NCI-H460 (cell line): ENCODE measurements at places on chromosomes 7 and 10.

DNA sequence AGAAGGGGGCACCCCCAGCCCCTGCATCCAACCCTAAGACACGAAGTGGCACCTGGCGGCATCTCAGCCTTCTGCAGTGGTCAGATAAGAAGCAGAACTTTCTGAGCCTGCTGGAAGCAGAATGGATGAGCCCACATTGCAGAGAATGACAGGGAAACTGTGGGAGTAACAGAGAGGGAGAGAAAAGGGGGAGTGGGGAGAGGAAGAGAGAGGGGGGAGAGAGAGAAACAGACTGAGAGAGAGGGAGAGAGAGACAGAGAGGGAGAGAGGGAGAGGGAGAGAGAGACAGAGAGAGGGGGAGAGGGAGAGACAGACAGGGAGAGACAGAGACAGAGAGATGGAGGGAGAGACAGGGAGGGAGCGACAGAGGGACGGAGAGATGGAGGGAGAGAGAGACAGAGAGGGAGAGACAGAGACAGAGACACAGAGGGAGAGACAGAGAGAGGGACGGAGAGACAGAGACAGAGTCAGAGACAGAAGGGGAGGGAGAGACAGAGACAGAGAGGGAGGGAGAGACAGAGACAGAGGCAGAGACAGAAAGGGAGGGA lies 35.9 kb downstream of the MICALL2 start:
- no peak for DNase-seq

DNA sequence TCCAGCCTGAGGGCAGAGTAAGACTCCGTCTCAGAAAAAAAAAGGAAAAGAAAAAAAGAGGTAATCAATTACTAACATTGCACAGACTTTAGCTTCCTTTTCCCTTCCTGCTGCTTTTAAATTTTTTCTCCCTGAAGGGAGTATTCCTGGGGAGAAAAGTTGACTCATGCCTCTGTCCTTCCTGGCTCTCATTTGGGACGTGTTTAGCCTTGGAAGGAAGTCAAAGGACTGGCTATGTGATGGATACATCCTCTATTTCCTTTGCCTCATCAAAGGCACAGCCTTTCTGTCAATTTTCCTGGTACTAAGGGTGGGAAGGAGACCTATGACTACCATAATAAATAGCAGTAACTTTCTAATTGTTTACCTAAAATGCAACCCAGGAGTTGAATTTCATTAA lies 77.6 kb downstream of the ITGA8 start:
- no peak for DNase-seq

DNA sequence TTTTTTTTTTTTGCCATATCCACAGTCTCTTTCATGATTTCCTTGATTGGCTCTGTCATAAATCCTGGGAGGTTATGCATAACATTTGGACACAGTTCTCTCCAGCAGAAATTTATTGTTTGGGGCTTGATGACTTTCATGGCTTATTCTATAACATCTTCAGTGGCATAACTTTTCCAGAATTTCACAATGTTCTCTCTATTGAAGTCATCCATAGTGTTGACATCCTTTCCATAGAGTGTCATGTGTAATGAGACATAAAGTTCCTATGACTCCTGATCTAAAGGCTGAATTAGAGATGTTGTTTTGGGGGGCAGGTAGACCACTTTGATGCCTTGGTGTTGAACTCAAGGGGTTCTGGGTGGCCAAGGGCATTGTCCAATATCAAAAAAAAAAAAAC lies 36.7 kb upstream of the STK17A start:
- DNase-seq: no peak

- DNase-seq: no peak
Observed at GRCh38 chr10:51230887-51231585, 156.7 kb downstream of the PRKG1 start.

DNA sequence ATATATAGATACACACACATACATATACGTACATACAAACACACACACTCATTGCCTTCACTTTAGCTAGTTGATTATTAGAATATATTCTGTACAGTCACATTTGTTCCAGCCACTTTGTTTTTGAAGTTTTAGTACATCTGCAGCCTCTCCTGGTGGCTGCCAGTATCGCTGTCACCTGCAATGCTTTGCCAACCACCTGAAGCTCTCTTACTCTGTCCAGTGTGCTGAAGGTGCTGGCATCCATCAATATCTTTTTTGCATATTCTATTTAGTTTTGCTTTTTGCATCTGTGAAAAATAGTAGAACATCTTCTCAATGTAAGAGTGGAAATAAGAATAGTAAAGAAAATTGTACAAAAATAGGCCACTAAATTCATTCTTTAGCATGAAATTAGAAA lies 388.6 kb downstream of the EXOC4 start:
- DNase-seq: no peak

GRCh38 chr7:140003913-140004382 lies 58.8 kb downstream of the PARP12 start:
- peak; percentile 66 for DNase-seq

- DNase-seq: no peak
Observed at GRCh38 chr10:133079836-133080682, 7.7 kb upstream of the ADGRA1 start.

GRCh38 chr10:126153711-126154628 lies 234.3 kb downstream of the ADAM12 start:
- DNase-seq: no peak

GRCh38 chr10:2445370-2445769 lies 622.0 kb upstream of the PFKP start:
- DNase-seq: no peak

DNA sequence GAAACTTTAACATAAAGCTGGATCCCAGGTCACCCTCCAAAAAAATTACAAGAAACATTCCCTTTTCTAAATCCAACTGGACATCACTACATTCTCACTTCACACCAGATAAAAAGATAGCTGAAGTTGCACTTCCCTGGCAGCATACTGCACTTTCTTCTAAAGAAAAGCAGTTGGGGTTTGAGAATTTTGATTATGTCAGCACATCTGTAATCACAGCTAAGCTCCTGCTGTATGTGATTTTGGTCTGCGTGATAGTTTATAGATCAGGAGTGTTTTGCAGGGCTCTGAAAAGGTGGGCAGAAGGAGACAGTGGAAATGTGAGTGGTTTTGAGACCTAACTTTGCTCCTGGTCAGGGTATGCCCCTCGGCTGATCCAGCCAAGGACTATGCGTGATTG lies 199.1 kb upstream of the AKR1E2 start:
- DNase-seq: no peak

GRCh38 chr7:129494041-129494440 lies 8.3 kb upstream of the SMKR1 start:
- no peak for DNase-seq

GRCh38 chr7:98907570-98907969 lies 29.2 kb downstream of the TRRAP start:
- DNase-seq: no peak

GRCh38 chr10:62307635-62308034 lies 39.0 kb upstream of the RTKN2 start:
- DNase-seq: no peak

GRCh38 chr10:117212176-117212575 lies 14.9 kb downstream of the KCNK18 start:
- no peak for DNase-seq

GRCh38 chr7:12963435-12963834 lies 276.0 kb downstream of the ARL4A start:
- no peak for DNase-seq

DNA sequence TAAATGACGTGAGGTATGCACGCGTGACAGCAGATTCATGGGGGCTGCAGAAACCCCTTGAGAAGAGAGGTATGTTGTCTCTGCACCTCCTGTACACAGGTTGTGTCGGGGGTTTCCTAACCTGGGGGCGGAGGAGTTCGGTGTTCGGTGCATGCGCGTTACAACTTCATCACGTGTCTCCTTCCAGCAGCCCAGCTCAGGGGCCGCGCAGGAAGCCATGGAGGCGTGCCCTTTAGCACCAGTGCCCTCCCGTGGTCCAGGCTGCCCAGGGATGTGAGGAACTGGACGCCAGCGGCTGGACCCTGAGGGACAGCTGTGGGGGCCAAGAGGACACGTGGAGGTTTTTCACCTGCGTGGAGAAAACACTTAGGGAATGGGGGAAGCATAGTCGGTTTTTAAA lies 186.4 kb downstream of the EBF3 start:
- DNase-seq: no peak

DNA sequence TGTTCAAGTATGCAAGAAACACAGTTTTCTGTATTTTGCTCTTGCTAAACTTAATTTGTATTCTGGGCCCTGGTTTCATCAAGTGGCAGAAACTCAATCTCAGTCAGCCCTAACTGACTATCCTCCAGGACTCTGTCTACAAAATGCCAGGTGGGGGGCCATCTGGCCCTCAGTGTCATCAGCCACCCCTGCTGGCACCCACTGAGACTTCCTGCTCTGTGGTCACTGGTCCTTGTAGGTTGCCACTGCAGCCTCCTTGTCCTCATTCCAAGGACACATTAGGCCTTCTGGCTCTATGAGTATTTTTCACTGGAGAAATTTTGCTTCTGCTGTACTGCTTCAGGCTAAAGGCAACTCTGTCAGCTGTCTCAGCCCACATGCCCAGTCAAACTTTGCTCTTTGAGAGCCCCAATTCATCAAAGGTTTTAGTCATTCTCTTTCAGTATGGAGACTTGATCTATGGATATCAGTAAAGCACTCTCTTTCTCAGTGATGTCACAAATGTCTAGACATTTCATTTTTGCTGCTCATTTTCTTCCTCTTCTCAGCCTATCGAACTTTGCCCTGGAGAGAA lies 163.6 kb downstream of the KCND2 start:
- no peak for DNase-seq

DNA sequence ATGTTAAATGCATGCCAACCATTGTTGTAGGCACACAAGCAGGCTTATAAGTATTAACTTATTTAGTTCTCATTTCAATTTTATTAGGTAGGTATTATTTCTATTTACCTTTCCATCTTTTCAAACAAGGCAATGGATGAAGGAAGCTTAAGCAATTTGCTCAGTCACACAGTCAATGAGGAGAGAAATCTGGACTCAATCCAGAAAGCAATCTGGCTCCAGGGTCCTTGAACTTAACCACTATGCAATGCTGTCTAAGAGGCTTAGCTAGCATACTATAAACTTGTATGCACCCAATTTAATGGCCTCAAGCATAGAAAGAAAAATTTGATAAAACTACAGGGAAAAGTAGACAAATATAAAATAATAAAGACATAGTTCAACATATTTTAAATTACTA lies 88.6 kb downstream of the VWDE start:
- no peak for DNase-seq
